ENCODE measurements at places on chromosomes 6 and 20.

- no peak for DNase-seq
Observed at GRCh38 chr6:149964308-149965193, 808 bp downstream of the ULBP1 start.

DNA sequence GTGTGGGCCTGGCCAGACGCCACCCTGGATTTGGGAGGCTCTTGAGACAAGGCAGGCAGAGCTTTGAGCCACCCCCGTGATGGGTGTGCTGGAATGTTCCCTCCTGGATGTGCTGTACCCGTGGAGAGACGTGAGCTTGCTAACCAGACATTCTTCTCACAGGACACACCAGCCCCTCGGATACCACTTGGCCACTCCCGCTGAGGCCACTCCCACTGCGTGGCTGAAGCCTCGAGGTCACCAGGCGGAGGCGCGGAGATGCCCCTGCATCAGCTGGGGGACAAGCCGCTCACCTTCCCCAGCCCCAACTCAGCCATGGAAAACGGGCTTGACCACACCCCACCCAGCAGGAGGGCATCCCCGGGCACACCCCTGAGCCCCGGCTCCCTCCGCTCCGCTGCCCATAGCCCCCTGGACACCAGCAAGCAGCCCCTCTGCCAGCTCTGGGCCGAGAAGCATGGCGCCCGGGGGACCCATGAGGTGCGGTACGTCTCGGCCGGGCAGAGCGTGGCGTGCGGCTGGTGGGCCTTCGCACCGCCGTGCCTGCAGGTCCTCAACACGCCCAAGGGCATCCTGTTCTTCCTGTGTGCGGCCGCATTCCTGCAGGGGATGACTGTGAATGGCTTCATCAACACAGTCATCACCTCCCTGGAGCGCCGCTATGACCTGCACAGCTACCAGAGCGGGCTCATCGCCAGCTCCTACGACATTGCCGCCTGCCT lies 14.1 kb downstream of the SLCO4A1 start:
- no peak for DNase-seq

DNA sequence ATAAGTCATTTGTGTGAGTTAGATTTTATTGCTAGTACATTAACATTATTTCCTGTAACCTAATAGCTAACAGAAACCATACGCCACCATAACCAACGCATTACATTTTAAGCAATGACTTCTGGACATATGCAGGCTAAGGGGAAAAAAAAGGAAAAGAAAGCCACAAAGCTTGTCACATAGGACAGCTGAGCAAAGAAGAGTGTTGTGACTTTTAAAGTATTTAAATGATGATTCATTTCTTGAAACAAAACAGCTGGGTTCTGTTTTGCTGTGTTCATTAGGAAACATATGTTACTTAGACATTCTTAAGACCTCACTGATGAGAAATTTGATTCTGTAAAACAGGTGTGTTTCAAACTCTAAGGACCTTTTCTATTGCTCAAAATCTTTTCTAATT lies 171.4 kb downstream of the COL9A1 start:
- DNase-seq: no peak

DNA sequence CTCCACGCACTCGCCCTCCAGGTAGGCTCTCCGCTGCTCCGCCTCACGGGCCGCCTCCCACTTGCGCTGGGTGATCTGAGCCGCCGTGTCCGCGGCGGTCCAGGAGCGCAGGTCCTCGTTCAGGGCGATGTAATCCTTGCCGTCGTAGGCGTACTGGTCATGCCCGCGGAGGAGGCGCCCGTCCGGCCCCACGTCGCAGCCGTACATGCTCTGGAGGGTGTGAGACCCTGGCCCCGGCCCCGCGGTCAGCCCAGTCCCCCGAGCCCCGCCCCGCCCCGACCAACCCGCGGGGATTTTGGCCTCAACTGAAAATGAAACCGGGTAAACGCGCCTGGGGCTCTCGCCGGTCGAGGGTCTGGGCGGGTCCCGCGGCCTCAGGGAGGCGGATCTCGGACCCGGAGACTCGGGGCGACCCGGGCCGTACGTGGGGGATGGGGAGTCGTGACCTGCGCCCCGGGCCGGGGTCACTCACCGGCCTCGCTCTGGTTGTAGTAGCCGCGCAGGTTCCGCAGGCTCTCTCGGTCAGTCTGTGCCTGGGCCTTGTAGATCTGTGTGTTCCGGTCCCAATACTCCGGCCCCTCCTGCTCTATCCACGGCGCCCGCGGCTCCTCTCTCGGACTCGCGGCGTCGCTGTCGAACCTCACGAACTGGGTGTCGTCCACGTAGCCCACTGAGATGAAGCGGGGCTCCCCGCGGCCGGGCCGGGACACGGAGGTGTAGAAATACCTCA lies 598 bp downstream of the HLA-B start:
- peak; percentile 21 for DNase-seq

DNA sequence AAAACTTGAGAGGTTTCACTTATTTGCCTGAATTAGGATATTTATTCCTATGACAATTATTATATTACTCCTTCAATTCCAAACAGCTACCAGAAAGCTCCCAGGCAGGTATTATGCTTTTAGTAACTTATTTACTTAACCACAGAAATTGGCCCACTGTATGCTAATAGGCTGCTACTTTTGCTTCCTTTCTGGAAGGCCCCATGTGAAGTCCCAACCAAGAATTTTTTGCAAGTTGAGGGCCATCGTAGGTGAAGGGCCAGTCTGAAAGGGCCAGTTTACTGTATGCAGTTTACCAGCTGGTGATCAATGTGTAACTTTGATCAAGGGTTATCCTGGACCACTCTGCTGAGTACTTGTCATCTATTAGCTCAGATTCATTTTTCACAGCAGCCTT lies 45.0 kb downstream of the EDN1 start:
- DNase-seq: no peak

DNA sequence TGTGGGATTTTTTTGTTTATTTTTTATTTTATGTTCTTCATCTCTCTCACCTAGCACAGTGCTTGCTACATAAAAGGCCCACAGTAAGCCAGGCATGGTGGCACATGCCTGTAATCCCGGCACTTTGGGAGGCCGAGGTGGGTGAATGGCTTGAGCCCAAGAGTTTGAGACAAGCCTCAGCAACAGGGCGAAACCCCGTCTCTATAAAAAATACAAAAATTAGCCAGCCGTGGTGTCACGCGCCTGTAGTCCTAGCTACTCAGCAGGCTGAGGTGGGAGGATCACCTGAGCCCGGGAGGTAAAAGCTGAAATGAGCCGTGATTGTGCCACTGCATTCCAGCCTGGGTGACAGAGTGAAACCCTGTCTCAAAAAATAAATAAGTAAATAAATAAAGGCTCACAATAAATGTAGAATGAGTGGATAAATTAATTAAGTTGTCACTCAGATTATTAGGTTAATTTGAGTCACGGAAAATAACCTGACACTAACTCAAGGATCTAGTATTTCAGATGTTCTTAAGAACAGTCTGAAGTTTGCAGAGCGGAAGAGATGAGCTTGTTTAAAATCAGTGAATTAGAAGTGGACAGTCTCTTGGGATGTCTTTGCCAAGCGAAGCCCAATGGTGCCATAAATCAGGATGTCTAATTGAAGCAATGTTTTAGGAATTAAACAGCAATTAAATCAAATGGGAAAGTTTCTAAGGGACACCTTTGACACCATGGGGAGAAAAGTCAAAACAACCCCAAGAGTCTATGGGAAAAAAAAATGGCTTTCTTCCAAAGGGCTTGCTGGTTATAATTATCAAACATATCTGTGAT lies 214.4 kb downstream of the ZNF217 start:
- no peak for DNase-seq

DNA sequence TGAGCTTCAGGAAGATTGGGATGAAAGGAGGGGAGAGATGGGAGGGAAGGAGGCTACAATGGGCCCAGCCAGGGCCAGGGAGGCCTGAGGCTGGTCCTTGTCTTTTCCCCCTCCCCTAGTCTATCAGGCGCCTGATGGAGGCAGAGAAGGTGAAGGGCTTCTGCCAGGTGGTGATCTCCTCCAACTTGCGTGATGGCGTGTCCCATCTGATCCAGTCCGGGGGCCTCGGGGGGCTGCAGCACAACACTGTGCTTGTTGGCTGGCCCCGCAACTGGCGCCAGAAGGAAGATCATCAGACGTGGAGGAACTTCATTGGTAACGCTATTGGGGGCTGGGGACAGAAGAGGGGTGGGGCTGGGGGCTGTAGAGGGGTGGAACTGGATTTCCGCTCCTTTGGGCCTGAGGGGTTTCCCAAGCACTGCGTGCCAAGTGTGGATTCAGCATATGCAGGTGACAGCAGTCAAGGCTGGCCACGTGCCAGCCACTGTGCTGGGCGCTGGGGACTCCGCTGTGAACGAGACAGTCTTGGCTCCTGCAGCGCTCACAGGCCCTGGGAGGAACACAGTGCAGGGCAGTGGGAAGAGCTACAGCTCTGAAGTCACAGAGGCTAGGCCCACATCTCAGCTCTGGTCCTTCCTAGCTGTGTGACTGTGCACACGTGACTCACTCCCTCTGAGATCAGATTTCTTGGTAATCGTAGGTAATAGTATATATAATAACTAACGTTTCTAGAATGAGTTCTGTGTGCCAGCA lies 22.7 kb downstream of the SLC12A5 start:
- DNase-seq: no peak

- no peak for DNase-seq
Observed at GRCh38 chr6:114144887-114145851, 174.2 kb upstream of the HDAC2 start.

GRCh38 chr6:25472306-25472705 lies 179.7 kb upstream of the SCGN start:
- no peak for DNase-seq

All from HL-60 (cell line).